ENCODE measurements at places on chromosomes 2 and 18.

- DNase-seq = no peak
Observed at GRCh38 chr18:2662990-2663389, 7.5 kb downstream of the SMCHD1 start.

- no peak for DNase-seq
Observed at GRCh38 chr2:12641441-12641840, 75.3 kb upstream of the TRIB2 start.

DNA sequence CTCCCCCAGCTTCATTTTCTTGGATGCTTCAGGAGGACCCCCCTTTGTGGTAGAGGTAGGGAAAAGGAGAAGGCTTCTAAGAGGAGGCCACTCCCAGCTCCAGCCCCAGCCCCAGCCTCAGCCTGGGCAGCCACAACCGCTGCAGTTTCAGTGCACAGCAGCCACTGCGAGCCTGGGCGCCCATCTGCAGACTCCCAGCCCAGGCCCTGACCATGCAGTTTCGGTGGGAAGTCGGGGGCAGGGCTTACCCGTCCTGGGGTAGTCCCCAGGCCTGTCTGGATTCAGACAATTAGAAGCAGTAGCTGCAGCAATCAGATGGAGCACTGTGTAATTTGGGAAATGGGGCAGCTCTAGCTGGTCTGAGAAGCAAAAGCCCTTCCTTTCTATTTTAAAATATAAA is 28.6 kb downstream of the ITM2C start:
- DNase-seq = no peak

- no peak for DNase-seq
Observed at GRCh38 chr18:76805221-76805620, 17.1 kb upstream of the ZNF236 start.

DNA sequence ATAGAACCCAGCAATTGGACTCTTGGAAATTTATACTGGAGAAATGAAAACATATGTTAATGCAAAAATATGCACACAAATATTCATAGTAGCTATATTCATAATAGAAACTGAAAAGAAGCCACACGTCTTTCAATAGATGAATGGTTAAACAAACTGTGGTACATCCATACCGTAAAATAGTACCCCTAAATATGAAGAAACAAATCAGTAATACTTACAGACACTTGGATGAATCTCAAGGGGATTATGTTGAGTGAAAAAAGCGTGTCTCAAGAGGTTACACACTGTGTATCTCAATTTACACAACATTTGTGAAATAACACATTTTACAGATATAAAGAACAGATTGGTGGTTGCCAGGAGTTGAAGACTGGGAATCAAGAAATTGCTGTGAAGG is 61.1 kb upstream of the ARHGAP15 start:
- DNase-seq = no peak

- DNase-seq = no peak
Observed at GRCh38 chr2:160322320-160322719, 122.2 kb upstream of the ITGB6 start.

- DNase-seq = peak; percentile 34
Observed at GRCh38 chr2:20526708-20527107, 79.8 kb downstream of the RHOB start.

DNA sequence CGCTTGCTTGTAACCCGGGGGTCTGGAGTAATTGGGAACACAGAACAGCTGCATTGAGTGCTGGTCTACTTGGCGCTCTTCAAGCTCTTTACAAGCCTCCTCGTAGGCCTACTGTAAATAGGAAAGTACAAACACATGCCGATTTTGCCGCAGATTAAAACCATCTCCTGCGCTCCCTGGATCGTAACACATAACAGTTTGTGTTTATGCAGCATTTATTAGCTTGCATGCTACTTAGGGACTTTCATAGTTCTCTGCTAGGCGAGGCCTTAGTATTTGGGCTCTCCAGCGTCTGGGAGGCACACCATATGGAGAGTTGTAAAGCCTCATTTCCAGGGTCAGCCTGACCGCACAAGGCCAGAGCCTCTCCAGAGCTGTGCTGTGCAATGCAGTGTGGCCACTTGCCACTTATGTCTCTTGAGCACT is 84.0 kb upstream of the HAAO start:
- DNase-seq = no peak

- no peak for DNase-seq
Observed at GRCh38 chr18:58144106-58144505, 100.1 kb downstream of the NEDD4L start.

DNA sequence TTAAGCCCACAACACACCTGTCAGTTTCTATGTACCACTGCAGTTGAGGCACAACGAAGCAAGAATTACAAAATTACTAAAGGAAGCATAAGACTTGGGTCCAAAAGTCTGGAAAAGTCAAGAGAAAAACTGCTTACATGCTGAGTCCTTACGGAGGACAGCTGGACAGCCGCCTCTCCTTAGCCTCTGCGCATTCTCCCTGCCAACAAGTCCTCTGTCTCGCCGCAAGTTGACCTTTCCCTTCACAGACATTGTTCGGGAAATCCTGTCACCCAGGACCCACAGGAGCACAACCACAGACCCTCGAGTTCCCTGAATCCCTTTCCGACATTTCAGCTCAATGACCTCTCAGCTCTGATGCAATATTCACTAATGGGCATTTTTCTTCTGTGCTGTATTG is 525.4 kb upstream of the SALL3 start:
- no peak for DNase-seq

DNA sequence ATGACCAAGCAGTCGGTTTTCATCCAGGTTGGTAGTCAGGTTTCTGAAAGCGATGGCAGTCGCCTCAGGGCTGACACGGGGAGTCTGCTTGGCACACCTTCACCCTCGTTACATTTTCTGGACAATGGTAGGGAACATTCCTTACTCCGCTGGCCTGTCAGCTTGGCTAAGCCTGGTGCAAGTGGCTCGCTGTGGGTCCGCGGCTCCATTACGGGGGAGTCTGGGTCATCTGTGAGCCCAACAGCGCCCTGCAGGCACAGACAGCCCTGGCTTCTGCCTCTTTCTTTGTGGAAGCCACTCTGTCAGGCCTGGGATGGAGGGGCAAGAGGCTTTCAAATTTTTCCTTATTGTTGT is 95.6 kb downstream of the HDAC4 start:
- no peak for DNase-seq

GRCh38 chr2:48248251-48248933 is 281.6 kb upstream of the STON1 start:
- peak; percentile 15 for DNase-seq

DNA sequence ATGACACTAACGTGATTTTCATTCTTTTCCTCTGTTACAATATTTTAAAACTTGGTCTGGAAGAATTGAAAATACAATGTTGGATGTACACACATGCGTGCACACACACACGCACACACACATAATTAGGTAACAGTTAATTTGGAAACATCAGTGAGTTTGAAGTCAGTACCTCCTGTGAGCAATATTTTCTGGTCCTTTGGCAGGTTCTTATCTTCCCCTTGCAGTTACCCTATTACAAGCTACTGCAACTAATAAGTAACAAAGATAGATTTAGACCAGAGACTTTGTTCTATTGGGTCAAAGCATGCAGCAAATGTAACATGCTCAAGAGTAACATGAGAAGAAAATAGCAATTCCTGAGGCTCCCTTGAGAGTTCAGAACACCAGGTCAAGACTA is 73.3 kb downstream of the ZNF385B start:
- DNase-seq = no peak

DNA sequence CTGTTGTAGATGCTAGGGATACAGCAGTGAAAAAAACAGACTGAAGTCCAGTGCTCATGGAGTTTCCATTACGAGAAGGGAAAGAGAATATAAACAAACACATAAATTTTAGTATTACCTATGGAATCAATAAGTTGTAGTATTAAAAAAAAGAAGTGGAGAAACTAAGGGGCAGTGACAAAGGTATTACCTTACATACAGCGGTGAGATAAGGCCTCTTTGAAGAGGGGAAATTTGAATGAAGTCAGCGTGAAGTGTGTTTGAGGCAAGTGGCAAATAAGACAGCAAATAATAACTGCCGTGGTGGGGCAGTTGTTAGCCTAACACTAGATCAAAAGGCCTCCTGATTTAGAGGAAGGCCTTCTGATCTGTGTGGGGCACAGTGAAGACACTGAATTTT is 57.9 kb downstream of the TLK1 start:
- peak; percentile 79 for DNase-seq

DNA sequence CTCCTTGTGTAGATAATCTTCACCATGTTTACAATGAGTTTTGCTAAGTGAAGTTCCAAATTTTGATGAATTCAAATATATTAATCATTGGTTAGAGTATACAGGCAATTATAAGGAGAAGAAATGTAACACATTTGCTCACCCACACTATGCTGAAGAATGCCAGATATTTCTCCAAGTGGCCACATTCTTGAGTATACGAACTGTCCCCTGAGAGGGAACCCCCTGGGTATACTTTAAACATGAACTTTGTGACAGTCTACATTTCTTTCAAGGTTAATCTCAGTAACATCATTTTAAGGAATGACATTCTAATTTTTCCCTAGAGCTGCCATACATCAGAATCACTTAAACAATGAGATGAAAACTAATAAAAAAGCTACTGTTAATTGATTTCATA is 39.8 kb upstream of the CDKL4 start:
- DNase-seq = no peak

DNA sequence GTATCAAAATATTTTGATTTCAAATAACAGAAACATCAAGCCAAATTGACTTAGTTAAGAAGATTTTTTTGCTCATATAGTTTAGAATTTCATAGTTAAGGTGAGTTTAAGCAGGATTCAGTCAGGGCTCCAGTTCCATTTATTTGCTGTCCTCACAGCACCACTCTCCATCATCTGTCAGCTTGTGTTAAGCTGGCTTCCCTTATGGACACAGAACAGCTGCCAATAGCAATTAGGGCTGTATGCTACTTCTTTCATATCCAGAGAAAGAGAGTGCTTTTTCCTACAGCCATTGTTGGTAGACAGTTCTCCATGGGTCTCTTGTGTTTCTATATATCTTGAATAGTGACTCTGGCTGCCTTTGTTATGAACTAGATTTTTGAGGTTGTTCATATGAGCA is 95.4 kb upstream of the CYP20A1 start:
- DNase-seq = no peak

DNA sequence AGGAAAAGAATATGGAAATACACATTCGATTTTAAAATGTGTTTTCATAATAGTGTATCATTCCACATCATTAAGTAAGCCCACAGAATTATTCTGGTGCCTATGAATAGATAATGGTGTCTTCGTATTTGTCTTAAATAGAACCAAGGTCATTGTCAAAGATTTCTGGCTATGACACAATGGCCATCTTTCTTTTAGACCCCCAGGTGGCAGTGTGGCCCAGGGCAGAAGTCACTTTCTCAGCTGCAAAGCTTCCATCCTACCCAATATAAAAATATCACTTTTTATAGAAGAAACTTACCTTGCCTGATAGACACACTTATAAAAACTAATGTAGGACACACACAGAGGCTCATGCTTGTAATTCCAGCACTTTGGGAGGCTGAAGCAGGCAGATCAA is 57.5 kb downstream of the ZRANB3 start:
- DNase-seq = no peak

- no peak for DNase-seq
Observed at GRCh38 chr2:48781366-48781765, 25.8 kb upstream of the LHCGR start.

DNA sequence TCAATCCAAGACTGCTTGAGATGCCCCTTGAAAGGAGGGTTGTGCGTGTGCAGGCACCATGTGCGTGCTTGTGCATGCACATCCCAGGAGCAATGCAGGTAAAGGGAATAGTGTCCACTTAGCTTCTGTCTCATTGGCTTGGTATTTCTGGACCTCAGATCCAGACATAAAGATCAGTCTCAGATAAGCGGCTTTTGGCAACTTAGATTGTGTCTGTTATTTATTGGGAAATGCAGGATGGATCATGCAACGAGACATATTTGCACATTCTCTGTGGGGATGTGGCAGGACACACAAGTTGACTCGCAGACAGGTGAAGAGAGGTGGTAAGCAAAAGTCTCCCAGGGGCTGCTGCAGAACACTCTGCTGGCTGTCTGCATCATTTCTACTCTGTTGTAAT is 67.9 kb downstream of the SETBP1 start:
- no peak for DNase-seq

DNA sequence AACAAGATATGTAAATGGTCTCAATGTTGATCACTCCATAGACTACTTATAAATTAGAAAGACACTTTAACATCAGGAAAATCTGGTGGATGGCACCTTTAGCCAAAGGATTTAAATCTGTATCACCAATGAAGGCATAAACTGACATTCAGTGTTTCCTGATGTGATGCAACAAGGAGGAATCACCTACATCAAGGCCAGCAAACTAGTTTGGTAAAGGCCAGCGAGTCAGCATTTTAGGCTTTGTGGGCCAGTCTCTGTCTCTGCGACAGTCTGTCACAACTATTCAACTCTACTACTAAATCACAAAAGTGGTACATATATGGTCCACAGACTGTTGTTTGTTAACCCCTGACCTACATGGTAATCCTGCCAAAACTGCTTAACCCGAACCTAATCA is 33.3 kb downstream of the C2orf76 start:
- no peak for DNase-seq

- DNase-seq = no peak
Observed at GRCh38 chr18:47512726-47513435, 261.4 kb upstream of the SKOR2 start.

DNA sequence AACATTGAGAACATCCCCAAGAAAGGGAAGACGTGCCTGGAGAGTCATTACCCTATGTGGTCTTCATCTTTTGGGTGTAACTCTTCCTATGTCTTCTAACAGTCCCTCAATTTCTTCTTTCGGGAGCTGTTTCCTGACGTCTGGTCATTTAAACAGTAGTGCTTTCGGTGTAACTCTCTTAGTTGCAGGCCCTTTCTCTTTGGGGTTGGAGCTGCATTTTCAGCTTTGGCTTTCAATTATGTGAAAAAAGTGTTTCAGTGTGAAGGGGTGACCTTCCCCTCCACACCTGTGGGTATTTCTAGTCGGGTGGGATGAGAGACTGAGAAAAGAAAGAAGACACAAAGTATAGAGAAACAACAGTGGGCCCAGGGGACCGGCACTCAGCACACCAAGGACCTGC is 105.9 kb downstream of the CERS6 start:
- no peak for DNase-seq

- peak; percentile 57 for DNase-seq
Observed at GRCh38 chr2:216776066-216776850, 80.9 kb upstream of the IGFBP5 start.

GRCh38 chr18:70464343-70465114 is 175.7 kb downstream of the SOCS6 start:
- peak; percentile 93 for DNase-seq

GRCh38 chr2:211373203-211373602 is 816.8 kb downstream of the CPS1 start:
- DNase-seq = no peak

DNA sequence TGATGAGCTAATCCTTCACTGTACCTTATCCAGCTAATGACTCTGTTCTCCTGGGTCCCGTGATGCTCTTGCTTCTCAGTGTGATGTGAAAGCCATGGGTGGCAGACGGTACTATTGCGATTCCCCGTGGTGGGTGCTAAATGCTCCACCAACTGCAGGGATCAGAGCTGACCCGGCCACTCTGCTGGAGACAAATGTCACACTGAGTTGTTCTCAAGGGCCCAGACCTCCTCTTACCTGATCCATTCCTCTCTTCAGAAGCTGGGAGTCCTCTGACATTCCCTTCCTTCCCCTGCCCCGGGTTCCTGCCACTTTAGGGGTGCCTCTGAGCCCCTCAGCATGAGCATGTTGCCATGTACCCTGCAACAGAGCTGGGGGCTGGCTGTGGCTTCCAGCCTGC is 105.1 kb downstream of the MAPK4 start:
- DNase-seq = no peak
